Stimulated activated CD8-positive, alpha-beta memory T cell treated with anti-CD3 and anti-CD28 coated beads, Interleukin-15, amount 100 ng/mL, for 48 hours (primary cell): ENCODE measurements at places on chromosomes 16 and 17.
A peak's percentile ranks its signal among the peaks of the same experiment; 100 is the strongest.

GRCh38 chr17:44761932-44762810, 3.4 kb downstream of the ADAM11 start:
- DNase-seq = no peak

DNA sequence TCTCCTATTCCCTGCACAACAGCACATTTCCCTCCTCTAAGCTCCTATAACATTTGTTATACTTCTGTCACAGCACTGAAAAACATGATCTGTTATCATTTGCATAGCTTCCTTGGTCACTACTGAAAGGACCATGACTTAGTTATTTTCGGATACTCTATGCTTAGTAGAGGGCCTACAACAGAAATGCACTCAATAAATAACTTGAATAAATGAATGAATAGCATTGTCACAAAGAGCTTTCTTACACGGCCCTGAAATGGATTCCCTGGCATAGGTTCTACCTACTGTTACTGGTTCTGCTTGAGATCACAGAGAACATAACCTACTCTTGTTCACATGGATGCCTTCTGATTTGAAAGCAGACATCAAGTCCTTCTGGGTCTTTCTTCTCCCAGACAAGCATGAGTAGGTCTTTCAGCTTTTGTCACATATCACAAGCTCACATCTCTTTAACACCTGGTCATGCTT, 41.6 kb downstream of the MYO1D start:
- no peak for DNase-seq

DNA sequence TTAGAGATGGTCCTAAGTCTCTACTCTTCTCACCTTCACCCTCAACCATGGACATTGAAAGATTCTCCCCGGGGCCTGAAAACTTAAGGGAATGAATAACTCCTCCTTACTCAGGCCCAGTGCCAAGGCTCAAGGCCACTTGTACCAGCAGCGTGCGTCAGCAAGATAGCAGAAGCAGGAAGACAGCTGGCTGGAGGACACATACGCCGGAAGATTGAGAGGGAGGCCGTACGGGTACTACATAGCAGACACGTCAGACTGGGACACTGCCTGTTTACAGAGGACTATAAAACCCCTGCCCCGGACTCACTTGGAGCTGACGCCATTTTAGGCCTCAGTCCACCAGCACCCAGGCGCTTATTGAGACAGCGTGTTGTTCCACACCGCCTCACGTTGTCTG, 75.8 kb upstream of the MED13 start:
- DNase-seq = no peak

DNA sequence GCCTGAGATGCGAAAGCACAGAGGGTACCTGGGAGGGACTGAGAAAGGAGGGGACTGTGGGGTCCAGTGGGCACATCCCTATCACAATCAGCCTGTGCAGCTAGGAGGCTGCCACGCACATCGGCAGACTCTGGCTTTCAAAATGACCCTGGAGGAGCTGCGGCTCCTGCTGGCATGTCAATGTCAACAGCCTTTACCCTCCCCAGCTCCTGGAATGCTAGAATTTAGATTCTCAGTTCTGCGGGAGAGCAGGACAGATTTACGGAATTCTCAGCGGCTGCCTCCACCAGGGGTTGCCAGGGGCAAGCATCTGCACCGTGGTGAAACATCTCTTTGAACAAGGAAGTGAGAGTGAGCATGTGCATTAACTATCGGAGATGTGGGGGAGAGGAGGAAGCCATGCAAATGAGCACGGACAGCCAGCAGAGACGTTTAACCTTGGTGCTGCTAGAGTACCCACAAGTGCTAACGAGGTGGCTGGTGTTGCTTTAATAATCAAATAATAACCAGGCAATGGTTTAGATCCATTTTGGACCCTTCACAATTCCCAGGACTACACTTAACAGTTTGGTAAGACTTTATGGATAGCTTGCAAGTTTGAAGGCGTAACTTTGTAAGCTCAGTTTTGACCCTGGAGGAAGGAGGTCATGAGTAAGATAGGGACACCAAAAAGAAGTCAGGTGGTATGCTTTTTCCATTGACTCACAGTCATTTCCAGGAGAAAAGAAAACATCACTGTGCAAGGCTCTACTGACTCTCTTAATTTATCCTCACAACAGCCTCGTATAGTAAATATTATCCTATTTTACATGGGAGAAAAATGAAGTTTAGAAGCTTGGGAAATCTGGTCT, 54.1 kb downstream of the XYLT1 start:
- DNase-seq = peak; percentile 18

DNA sequence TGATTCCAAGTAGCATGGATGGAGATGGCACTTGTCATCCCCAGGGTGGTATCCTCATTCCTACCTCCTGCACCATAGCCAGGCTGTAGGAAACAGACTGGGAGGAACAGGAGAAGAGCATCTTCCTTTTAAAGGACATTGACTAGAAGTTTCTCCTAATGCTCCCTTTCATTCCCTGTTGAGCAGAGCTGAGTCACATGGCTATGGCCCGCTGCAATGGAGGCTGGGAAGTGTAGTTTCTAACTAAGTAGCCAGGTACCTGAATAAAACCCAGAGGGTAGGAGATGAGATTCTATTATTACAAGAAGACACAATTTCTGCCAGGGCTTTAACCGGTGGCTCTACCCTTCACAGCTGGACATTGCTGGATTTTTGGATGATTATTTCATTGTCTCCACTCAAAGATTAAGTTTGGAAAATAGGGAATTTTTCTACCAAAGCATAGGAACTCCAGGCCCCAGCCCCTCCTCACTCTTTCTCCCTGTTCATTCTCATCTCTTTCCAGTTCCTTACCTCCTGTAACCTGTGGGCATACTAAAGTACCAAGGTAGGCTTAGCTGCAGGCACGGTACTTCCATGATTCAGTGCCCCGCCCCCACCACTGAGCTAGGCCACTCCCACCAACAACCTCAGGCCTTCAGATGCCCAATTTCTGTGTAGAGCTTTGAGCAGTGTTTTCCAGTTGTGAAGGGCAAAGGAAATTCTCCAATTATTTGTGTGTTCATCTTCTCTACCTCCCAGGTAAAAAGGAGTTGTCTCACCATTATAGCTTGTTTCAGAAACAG, 378.3 kb downstream of the CDH13 start:
- DNase-seq = no peak

GRCh38 chr16:57763285-57764005, 27.9 kb downstream of the KATNB1 start:
- no peak for DNase-seq

GRCh38 chr16:50830698-50831097, 88.8 kb downstream of the CYLD start:
- no peak for DNase-seq

DNA sequence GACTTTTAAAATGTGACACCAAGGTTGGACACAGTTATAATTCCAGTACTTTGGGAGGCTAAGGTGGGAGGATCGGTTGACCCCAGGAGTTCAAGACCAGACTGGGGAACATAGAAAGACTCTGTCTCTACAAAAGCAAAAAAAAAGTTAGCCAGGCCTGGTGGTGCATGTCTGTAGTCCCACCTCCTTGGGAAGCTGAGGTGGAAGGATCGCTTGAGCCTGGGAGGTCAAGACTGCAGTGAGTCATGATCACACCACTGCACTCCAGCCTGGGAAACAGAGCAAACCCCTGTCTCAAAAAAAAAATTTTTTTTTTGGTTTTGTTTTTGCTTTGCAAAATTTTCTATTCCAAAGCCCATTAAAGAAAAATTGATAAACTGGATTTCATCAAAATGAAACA, 281.4 kb downstream of the BCAS3 start:
- DNase-seq = no peak

DNA sequence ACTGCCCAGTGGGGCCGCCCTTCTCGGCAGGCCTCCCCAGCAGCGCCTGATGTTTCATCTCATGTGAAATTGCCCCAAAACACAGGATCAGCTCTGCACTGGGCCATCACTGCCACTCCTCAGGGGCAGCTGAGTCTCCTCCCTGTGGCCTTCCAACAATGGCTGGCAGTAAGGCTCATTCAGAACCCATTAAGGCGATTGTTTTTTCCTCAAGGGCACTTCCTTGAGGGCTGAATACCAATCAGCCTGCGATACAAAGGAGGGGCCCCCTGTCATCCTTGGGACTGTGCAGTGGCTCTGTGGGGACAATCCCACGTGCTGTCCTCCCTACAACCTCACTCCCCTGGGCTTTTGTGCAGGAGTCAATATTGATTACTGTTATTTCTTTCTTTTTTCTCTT, 47.5 kb downstream of the XYLT1 start:
- no peak for DNase-seq

- DNase-seq = no peak
These were observed 4.1 kb downstream of the TBKBP1 start for GRCh38 chr17:47697906-47698711.

DNA sequence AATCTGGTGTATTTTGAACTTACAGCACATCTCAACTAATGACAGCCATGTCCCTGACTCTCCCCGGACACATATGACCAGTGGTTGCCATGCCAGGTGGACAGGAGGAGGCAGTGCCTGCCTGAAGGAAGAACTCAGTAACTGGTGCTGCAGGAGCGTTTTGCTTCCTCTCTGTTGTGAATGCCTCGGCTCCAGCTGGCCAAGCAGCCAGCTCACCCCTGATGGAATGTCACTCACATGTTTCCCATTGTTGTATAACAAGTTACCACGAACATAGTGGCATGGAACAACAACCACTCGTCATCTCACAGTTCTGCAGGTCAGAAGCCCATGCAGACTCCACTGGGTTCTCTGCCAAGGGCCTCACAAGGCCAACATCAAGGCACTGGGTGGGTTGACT, 20.1 kb upstream of the IRF8 start:
- no peak for DNase-seq

GRCh38 chr16:90032674-90033331, 13.5 kb upstream of the DBNDD1 start:
- DNase-seq = no peak

GRCh38 chr16:5510819-5511370, 413.3 kb upstream of the EEF2KMT start:
- DNase-seq = no peak

- no peak for DNase-seq
These were observed 7.3 kb upstream of the KDM8 start for GRCh38 chr16:27195941-27196595.

DNA sequence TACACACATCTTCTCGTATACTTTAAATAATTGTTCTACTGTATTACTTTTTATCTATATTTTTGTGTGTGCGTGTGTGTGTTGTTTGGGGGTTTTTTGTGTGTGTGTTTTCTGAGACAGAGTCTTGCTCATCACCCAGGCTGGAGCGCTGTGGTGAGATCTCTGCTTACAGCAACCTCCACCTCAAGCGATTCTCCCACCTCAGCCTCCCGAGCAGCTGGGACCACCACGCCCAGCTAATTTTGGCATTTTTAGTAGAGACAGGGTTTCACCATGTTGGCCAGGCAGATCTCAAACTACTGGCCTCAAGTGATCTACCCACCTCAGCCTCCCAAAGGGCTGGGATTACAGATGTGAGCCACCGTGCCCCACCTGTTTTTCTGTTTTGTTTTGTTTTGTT, 1.5 kb upstream of the CMTM4 start:
- DNase-seq = no peak

- no peak for DNase-seq
These were observed 4.4 kb downstream of the MT3 start for GRCh38 chr16:56593573-56594291.

- no peak for DNase-seq
These were observed 787 bp downstream of the LHX1 start for GRCh38 chr17:36937959-36938565.
